ENCODE measurements at places on chromosomes 12 and 14.

- no peak for DNase-seq
Observed at GRCh38 chr12:103317220-103317619, 178.5 kb downstream of the C12orf42 start.

GRCh38 chr12:30694412-30695198, 1.1 kb downstream of the IPO8 start:
- DNase-seq = peak; percentile 22

GRCh38 chr12:43208627-43209026, 343.4 kb downstream of the ADAMTS20 start:
- DNase-seq = no peak

DNA sequence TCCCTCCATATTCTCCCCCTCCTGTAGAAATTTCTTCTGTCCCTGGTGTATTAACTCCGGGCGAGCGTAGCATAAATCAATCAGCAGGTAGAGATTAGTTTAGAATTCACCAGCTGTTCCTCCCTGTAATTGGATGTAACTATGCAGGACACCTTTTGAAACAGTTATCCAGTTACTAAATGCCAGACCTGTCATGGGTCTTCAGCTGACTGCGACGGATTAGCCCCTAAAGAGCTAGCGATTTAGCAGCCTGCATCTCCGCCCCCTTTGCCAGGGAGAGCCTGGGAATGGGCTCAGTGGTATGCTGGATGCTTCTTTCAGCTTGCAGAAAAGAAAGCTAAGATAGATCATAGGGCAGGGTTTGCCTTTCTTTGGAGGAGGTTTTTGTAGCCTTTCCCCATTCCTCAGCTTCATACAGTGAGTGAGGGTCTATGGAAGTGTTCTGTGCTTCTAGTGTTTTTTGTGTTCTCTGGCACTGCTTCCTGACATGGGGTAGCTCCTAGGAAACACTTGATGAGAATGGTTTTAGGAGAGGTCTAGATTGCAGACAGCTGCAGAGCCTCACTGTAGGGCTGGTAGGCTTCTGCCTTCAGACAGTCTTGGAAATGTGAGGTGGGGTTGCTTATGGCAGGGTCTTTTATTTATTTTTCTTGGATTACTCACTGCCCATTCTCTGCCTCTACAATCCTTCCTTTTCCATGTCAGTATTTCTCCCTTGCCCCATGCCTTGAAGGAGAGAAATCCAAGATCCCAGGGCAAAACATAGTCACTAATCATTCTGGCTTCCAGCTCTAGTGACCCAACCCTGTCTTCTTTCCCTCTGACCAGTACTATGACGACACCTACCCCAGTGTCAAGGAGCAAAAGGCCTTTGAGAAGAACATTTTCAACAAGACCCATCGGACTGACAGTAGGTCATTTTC, 16.7 kb downstream of the COPZ1 start:
- DNase-seq = no peak

GRCh38 chr12:10113075-10113474, 14.3 kb upstream of the CLEC1A start:
- no peak for DNase-seq

- no peak for DNase-seq
Observed at GRCh38 chr12:89985935-89986334, 277.3 kb upstream of the ATP2B1 start.

DNA sequence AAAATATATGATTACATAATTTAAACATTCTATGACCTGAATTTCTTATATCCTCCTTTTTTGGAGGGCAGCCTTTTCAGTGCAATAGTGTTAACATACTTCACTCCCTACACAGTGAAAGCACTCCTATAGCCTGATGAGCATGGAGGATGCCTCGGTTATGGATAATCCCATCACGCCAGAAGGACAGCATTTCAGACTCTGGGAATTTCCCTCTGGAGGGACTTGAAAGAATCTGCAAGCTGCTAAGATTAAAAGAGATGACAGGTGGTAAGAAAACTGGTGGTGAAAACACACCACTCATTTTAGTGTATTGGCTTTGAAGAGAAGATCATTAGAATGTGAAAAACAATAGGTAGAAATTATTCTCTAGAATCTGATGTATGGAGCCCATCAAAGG, 99.3 kb upstream of the LMNTD1 start:
- no peak for DNase-seq

GRCh38 chr14:104283197-104284106, 145.1 kb downstream of the KIF26A start:
- DNase-seq = peak; percentile 19

DNA sequence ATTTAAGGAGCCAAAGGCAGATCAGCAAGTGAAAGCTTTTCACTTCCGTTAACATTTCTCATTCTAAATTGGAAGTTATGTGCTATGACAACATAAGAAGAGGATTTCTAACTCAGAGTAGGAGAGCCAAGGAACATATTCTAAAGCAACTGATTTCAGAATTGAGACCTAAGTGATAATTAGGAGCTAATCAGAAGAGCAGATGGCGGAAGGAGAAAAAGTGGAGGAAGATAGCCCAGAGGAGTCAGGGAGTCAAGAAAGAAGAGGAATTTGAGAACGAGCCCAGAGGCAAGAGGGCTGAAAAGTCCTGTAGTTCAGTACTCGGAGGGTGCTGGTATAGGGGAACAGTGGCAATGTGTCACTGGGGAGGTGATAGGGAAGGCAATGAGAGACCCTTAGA, 162.4 kb downstream of the CNTN1 start:
- DNase-seq = no peak

GRCh38 chr14:52355526-52355925, 41.4 kb downstream of the PTGER2 start:
- DNase-seq = no peak
